ENCODE measurements at places on chromosomes 5 and 9.
A peak's percentile ranks its signal among the peaks of the same experiment; 100 is the strongest.

DNA sequence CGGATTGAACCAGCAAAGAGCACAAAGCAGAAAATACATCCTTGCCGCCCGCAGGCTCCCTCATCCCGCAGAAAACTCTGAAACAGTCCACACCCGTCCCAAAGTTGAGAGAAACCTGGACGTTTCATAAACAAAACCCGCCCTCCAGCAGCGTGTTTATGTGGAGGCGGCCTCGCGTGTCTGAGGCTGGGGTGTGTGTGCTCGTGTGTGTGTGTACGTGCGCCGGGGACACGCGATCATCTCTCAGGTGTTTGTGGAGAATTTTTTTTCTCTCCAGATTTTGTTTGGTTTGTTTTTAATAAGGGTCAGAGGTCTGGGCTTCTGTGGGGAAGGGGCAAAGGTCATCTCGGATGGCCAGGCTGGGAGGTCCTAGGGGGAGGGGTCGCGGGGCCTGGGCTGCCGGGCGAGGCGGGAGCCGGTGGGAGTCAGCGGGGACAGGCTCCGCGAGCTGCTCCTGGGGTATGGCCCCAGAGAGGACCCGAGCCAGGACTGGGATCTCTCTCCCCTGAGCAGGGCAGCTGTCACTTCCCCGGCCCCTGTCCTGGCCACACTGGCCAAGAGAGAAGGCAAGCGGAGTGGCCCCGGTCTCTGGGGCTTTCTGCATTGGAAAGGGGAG is 206.4 kb downstream of the C9orf50 start:
- peak; percentile 18 for DNase-seq

- no peak for DNase-seq
These were observed 10.6 kb downstream of the FOXD1 start for GRCh38 chr5:73437777-73438644.

- DNase-seq = no peak
These were observed 13.6 kb upstream of the MAPK9 start for GRCh38 chr5:180305481-180305880.

GRCh38 chr5:1294835-1295649 is at the start of gene TERT:
TSS of gene TERT (minus strand) at chr5:1295068. CDS start at chr5:1294989, 79 bp downstream.
- DNase-seq = peak; percentile 40

DNA sequence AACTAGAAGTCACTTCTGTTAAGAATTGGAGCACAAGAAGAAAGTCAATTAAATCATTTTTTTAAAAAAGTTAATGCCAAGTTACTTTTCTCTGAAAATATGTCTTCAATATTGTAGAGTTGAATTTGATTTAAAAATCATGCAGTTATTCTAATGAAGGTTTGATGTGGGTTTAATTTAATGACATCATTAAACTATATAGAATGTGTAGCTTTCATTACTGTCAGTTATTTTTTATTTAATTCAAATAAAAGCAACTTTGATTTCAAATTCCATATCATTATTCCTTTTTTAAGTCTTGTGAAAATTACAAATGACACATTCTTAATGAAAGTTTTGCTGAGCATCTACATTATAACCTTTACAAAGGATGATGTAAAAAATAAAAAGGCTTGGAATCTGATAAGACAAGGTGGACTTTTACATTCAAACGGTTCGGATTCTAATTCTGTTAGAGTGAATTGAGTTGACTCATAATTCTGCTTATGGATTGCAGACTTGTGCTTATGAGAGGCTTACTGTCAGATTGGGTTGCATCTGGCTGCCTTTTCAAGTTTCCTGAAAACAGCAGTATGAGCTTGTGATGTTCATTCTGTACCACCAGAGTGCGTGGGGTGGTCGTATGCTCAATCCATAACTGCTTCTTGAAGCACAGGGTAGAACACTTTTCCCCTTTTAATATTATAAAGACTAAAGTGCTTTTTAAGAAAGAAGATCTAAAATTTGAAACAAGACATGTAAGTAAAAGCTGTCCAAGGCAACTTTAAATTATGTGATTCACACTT is 253.0 kb upstream of the ARRDC3 start:
- DNase-seq = no peak

- DNase-seq = no peak
These were observed 266.8 kb downstream of the SEMA5A start for GRCh38 chr5:9278921-9279603.

GRCh38 chr9:121445986-121446385 is 53.7 kb downstream of the GGTA1 start:
- DNase-seq = no peak

DNA sequence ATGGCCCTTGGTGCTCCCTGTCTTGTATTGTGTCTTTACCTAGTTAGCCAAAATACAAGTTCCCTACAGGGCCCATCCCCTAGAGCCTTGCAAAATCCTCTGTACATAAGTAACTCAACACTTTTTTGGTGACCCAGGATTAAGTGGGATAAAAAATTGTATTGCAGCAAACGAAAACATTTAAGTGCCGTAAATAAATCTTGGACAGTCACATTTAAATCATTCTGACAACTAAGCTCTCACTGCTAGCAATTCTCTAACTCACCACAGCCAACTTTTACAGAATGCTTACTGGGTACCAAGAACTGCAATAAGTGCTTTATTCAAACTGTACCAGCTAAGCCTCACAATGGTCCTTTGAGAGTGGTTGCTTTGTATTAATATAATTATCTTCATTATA is 56.6 kb downstream of the GNAQ start:
- no peak for DNase-seq

DNA sequence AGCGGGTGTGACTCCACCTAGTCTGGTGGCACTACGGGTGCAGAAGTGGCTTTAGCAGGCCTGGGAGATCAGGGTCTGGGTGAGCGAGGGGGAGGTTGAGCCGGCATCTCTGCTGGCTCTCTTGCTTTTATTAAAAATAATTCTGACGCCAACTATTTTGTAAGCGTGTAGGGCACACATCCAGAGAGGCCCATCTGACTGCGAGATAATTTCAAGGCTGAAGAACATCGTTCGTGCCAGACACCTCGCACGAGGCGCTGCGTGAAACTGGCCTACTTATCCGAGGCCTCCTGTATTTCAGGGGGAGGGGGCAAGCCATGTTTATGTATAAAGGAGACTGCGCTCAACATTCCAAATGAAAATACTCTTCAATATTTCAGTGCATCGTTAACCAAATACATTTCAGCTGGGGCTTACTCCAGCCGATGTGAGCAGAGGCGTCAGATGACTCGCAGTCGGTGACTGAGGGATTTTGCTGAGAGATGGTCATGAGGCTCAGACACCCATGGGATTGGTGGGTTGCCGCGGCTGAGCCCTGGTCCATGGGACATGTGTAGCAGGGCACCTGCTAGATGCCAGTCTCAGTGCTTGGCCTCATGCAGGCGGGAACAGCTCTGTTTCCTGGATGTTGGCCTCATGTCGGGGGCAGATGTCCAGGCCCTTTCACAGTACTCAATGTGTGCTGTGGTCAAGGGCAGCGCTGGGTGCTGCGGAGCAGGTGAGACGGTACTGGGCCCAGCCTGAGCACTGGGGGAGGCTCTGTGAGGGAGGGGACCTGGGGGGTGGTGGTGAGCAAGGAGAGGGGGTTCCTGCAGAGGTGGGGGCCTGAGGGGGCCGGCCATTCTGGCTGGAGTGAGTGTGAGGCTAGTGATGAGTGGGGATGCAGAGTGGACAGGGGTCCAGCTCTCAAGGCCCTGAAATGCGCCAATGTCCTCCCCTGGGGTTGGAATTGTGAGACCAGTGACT is 201.5 kb downstream of the DAB2IP start:
- DNase-seq = no peak

GRCh38 chr5:175351897-175352590 is 91.9 kb downstream of the DRD1 start:
- DNase-seq = no peak

DNA sequence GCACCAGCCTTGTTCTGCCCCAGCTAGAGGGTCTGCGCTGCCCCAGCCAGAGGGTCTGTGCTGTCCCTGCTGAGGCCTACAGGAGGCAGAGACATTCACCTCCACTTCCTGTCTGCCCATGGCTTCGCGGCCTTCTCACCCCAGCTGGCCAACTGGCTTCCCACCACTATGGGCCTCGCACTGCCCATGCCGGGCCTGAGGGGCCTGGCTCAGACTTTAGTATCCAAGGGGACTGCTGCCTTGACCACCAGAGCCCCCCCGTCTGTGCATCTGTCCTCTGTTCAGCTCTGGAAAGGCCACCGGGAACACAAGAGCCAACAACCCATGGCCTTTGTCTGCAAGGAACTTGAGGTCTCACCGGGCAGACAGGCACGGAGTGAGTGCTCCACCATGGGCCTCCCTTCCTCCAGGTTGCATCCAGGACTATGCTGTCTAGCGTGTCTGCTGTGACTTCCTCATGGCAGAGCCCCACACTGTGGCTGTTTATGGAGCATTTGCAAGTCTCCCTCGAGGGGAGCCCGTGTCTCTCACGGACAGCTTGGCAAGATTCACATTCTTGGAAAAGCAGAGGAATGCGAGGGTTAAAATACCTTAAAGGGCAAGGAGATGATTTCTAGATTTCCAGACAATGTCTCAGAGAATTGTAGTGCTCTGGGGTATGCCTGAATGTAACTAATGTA is 1.7 kb downstream of the DCANP1 start:
- DNase-seq = no peak

DNA sequence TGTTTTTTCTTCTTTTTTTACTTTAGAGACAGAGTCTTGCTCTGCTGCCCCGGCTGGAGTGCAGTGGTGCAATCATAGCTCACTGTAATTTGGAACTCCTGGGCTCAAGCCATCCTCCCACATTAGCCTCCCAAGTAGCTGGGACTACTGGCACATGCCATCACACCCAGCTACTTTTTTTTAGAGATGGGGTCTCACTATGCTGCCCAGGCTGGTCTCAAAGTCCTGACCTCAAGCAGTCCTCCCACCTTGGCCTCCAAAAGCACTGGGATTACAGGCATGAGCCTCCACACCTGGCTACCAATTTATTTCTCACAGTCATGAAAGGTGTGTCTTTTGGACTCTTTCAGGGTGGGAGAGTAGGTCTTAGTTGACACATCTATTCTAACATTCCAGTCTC is 83.0 kb upstream of the FAM120A start:
- no peak for DNase-seq

- DNase-seq = no peak
These were observed 142.6 kb upstream of the ST8SIA4 start for GRCh38 chr5:101045689-101046088.

DNA sequence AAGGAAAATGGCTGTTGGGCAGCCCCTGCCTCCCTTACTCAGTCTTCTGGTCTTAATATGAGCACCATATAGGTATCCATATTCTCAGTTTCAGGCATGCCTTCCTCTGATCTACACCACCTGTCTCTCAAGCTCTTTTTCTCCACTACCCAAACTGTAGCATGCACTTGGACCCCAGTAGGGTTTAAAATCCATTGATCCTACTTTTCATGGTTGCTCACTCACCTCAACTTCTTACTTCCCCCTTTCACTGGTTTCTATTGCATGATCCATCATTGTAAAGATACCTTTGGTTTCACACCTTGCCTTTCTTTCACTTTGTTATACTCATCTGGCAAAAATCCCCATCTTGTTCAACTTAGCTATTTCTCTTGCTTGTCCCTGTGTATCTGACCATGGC is 159.4 kb downstream of the KDM4C start:
- DNase-seq = no peak

GRCh38 chr9:109967651-109968642 is 187.9 kb downstream of the PALM2AKAP2 start:
- DNase-seq = no peak

DNA sequence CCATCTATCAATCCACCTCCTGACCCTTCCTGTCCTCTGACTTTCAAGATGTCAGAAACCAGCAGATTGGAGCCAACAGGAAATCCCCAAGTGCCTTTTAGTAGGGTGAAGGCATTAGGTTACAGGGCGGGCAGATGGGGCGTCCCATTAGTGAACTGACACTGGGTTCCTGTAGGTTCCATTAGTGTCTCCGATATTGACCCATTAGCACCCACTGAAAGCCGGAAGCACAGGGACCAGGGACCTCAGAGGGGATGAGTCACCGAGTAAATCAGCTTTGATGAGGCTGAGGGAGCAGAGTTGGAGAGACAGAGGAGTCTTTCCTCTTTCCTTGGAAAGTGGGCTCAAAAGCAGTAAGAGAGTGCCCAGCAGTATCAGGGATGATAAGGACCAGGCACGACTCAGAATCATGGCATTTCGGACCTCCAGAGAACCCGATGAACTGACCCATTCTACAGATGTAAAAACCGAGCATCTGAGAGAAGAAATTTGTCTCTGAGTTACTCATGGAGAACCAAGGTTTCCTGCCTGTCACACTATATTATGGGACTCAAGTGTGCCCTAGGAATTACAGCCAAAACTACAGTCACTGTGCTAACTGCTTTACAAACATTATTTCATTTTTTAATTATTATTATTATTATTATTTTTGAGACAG is 47.2 kb upstream of the FABP6 start:
- no peak for DNase-seq

DNA sequence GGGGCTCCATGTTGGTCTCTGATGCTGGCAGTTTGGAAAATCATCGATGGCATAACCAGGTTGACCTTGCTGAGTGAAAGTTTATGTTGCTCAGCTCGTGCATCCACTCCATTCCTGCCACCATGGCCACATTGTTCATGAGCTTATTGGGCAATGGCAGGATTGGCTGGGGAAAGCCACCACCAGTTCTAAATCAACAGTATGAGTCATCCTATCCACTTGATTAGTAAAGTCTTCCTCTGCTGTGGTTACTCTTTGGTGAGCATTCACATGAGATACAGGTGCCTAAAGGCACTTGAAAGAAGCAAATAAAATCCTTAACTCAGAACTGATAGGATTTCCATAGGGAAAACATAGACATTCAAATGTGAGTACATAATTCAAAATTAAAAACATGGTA is 131.8 kb upstream of the FBN2 start:
- no peak for DNase-seq

- DNase-seq = no peak
These were observed 4.7 kb downstream of the GOLGA2 start for GRCh38 chr9:128271112-128271511.

GRCh38 chr5:168818558-168818957 is 239.4 kb upstream of the PANK3 start:
- no peak for DNase-seq

- DNase-seq = no peak
These were observed 4.0 kb downstream of the SEC61B start for GRCh38 chr9:99226054-99226453.

DNA sequence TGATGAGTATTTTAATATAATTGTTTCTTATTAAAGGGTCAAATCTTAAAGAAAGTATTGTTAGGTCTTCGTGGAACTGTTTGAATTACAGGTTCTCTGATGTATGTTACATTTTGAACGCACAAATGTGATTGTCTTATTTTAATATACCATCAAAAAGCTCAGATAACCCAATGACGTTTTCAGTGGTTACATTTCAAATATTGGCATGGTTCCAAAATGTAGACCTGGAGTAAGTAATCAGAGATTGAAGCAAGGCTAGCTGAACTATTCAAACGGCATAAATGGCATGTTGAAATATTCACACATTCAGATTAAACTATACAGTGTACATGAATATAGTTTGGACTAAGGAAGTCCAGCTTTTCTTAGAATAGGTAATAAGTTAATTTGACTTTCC is 281.7 kb upstream of the EFNA5 start:
- no peak for DNase-seq

All from NK-92 treated with Interleukin-12 subunit alpha and Interleukin-12 subunit beta, amount 100 ng/mL, for 24 hours (cell line).